ENCODE measurements at places on chromosomes 5 and 9. TPM values are rescaled to one million over a fixed set of nuclear protein-coding genes. Genes with fewer than 3 reads are reported as not detected.
A peak's percentile ranks its signal among the peaks of the same experiment; 100 is the strongest.

- no peak for DNase-seq
Measured at GRCh38 chr9:87954230-87954629, 20.1 kb downstream of the CDK20 start.

The PDZD2 gene
- 7.1 TPM for total RNA-seq

- no peak for DNase-seq
Measured at GRCh38 chr9:95343725-95344287, 26.3 kb upstream of the FANCC start.

The NUDT12 gene
- 18.8 TPM for total RNA-seq

DNA sequence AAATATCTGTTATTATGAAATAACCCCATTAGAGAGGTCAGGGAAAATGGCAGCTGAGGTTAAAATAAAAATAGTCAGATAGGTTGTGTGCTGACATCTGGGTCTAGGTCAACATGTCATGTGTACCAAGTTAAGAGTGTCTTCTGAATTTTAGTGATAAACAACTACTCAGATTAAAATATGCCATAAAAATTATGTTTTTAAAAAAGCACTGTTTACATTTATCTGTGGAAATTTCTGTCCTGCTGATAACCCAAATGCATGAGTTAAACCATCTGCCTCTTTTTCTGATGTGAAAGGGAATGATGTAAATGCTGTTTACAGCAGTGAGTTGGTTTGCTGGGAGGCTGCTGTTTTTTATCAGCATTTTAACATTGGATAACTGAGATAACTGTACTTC is 361.2 kb upstream of the TARS1 start:
- DNase-seq: no peak

The PRR16 gene
- 5.7 TPM for total RNA-seq

GRCh38 chr9:127586537-127586936 is 25.5 kb upstream of the STXBP1 start:
- DNase-seq: peak; percentile 94

DNA sequence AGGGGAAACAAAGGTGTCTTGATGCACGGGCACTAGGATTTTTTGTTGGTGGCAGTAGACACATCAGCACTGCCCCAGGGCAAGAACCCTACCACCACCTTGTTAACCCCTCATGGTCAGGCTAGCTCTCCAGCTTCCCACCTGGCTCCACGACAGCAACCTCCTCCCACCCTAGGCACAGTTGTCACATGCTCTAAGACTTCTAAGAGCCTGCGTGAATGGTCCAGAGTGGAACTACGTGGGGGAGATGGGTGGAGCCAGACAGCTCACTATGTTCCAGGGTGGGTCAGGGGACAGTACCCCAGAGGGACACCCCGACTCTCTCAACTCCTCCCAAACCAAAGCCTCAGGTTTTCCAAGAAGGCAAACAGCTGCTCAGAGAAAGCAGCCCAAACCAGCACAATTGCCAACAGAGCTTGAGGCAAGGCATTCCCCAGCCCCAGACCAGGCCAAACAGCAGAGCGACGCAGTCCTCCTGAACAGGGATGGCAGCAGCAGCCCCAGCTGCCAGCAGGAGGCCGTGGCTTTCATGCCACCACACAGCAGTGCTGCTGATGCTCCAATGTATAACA is 78.0 kb downstream of the NRG2 start:
- DNase-seq: no peak

- DNase-seq: no peak
Measured at GRCh38 chr9:91426123-91426745, 2.6 kb upstream of the NFIL3 start.

DNA sequence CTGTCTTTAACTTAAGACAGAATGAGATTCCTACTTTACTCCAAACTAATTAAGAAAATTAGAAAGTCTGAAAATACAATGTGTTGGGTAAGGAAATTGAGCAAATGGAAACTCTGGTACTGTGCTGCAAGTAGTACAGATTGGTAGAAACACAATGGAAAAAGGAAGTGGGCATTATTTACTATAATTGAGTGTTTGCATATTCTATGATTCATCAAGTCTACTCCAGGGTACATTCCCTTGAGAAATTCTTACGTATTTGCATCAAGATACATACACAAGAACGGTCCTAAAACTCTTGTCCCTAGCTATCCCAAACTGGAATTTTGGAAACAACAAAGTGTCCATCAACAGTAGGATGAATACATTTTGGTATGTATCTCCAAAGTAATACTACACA is 123.5 kb upstream of the TARS1 start:
- DNase-seq: no peak

DNA sequence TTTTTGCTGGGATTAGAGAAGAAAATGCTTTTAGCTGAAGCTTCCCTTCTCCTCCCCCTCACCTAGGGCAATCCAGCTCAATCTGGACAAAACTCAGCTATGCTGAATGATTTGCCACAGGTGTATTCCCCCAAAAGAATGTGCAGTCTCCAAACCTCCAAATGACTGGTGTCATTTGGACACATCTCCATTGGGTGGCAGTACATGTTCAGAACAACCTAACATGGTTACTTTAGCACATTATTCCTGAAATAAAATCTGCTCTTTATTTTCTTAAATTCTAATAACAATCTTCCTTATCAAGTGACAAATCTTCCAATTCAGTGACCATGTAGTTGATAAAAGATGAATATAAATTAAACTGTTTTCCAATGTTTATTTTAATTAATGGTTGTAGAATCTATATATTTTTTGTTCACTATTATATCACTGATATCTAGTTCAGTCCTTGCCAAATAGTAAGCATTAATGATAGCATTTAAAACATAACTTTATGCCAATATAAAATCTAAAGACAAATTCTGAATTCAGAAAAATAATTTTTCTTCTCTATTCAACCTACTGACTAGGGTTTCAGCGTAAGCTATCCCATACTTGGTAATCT is 61.3 kb upstream of the MOCS2 start:
- no peak for DNase-seq

The TPM2 gene
- total RNA-seq: 3,590 TPM

DNA sequence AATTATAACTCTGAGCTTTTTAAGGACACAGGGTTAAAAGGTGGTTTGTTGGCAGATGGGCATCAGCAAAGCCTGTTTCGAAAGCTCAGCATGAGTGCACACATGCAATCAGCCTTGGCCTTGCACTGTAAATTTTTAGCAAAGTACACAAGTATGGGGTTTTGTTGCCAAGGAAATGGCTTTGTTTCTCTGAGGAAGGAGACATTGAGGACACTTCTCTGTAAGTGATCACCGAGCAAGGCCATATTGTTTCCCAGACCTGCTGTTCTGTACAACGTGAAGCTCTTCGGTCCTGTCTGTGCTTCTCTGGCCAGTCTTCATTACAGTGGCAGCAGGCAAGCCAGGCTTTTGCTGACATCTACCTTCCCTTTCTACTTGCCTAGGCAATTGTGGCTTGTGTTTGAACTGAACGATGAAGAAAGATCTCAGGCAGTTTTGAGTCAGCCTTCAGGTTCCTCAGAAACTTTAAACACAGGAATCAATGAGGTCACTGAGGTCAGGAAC is 27.9 kb upstream of the GLRX start:
- no peak for DNase-seq

The LCP2 gene
- 10.2 TPM for total RNA-seq

The CDC37L1 gene
- 30.7 TPM for total RNA-seq

GRCh38 chr5:16456103-16456832 is 9.3 kb downstream of the ZNF622 start:
- no peak for DNase-seq

- DNase-seq: no peak
Measured at GRCh38 chr9:99257723-99258389, 35.8 kb downstream of the SEC61B start.

- no peak for DNase-seq
Measured at GRCh38 chr5:112264151-112264550, 154.9 kb downstream of the EPB41L4A start.

GRCh38 chr5:43073597-43074546 is 33.8 kb upstream of the ANXA2R start:
- DNase-seq: no peak

- no peak for DNase-seq
Measured at GRCh38 chr9:92938025-92938424, 9.3 kb upstream of the FGD3 start.

DNA sequence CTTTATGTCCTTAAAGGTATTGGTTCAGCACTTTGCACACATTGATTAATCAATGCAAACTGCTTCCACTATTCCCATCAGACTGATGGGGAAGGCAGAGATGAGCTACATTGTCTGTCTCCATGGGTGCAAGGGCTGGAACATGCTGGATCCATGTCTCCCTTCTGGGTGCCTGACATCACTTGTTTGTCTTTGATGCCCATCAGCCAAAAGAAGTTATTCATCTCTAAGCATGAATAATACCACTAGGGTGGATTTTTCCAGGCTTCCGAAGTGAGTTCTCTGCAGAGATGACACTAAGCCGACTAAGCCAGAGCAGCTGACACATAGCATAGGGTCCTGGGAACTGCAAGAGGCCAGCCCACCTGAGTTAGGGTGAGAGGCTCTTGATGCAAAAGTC is 8.7 kb downstream of the FGF1 start:
- DNase-seq: no peak

The PPIC gene
- 26.5 TPM for total RNA-seq

All from sigmoid colon (tissue), 7 donors.